SJSA1 (cell line): ENCODE measurements at places on chromosomes 5 and 9. TPM values are rescaled to one million over a fixed set of nuclear protein-coding genes. Genes with fewer than 3 reads are reported as not detected.

Gene FABP6
- not detected in 2 replicates for total RNA-seq

Gene DHX29
- total RNA-seq, result 28.4 and 38.7 TPM in 2 replicates

Gene CERT1
- 16.1 and 16.7 TPM in 2 replicates for total RNA-seq

Gene LAMC3
- not detected in 2 replicates for total RNA-seq

Gene NOP16
- 32.0 and 43.5 TPM in 2 replicates for total RNA-seq

Gene KCNV2
- not detected in 2 replicates for total RNA-seq

Gene PCDHB7
- 0.85 and 0.87 TPM in 2 replicates for total RNA-seq

Gene TOPORS
- total RNA-seq, result 14.2 and 14.7 TPM in 2 replicates

Gene FBXL7
- total RNA-seq, result 10.4 and 14.6 TPM in 2 replicates

Gene LHX2
- total RNA-seq, result 0.18 TPM in 1 of 2 replicates, not detected in the other

Gene NKD2
- total RNA-seq, result 0.37 TPM in 1 of 2 replicates, not detected in the other

- no peaks in the 10 kb centered on the region for H3K36me3 ChIP-seq
- no peaks in the 10 kb centered on the region for H3K27me3 ChIP-seq
- H3K4me3 ChIP-seq, result no peak overlapping the region
- DNase-seq, result no peak
These were observed 374.7 kb downstream of the ZSWIM6 start for GRCh38 chr5:61706751-61707150.

GRCh38 chr9:83006378-83006777 is 56.6 kb downstream of the RASEF start:
- no peak overlapping the region for H3K27ac ChIP-seq
- no peaks in the 10 kb centered on the region for H3K4me1 ChIP-seq
- H3K4me3 ChIP-seq, result no peak overlapping the region

- H3K4me1 ChIP-seq, result no peaks in the 10 kb centered on the region
- no peak overlapping the region for H3K27ac ChIP-seq
- DNase-seq, result peak; percentile 33
- no peak overlapping the region for H3K4me3 ChIP-seq
These were observed 31.7 kb downstream of the ITK start for GRCh38 chr5:157212307-157212706.

GRCh38 chr5:170263906-170264305 is 31.1 kb downstream of the C5orf58 start:
- H3K4me3 ChIP-seq, result no peak overlapping the region
- H3K27ac ChIP-seq, result no peak overlapping the region
- peaks cover 37% of the 10 kb centered on the region for H3K27me3 ChIP-seq

DNA sequence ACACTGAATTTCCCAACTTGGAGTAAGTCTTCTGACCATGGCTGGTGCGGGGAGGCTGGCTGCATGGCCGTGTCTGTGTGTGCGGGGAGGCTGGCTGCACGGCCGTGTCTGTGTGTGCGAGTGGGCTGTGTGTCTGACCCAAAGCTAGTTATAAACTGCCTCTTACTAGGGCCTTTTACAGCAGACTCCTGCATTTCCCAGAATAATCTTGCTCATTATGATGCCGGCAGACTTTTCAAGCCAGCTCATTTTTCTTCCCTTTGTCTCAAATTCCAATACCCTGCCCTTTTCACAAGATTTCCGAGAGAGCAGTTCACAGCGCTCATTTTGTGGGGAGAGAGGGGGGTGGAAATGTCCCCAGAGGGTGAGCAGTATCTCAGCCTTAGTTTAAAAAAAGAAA is 470.7 kb upstream of the BRINP1 start:
- no peaks in the 10 kb centered on the region for H3K4me1 ChIP-seq
- H3K4me3 ChIP-seq, result no peak overlapping the region
- H3K27me3 ChIP-seq, result no peaks in the 10 kb centered on the region
- H3K36me3 ChIP-seq, result no peaks in the 10 kb centered on the region
- DNase-seq, result no peak
- no peak overlapping the region for H3K27ac ChIP-seq

- H3K4me3 ChIP-seq, result no peak overlapping the region
- H3K27ac ChIP-seq, result no peak overlapping the region
- H3K4me1 ChIP-seq, result no peaks in the 10 kb centered on the region
- peaks cover 8% of the 10 kb centered on the region for H3K27me3 ChIP-seq
- peak; percentile 22 for DNase-seq
These were observed 73.6 kb downstream of the FSTL4 start for GRCh38 chr5:133538718-133539117.

DNA sequence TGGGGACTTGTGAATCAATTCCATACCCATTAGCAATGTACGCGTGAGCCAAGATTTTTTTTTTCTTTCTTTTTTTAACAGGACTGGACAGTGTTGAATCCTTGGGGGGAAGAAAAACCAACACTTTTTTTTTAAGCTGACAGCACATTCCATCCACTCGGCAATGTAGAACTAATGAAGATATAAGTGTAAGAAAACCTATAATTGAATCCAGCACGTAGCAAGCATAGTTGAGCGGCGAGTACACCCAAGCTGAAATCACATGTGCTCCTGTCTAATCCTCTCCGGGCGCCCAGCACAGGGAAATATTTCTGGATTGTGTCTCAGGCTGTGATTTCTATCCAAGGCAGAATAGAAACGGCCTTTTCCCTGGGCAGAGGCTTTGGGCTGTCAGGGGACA is 118.2 kb downstream of the BOD1 start:
- no peak overlapping the region for H3K27ac ChIP-seq
- H3K36me3 ChIP-seq, result no peaks in the 10 kb centered on the region
- no peak overlapping the region for H3K4me3 ChIP-seq
- H3K4me1 ChIP-seq, result 0 out of 2 replicates have a peak, but pooled peaks cover 4% of the 10 kb centered on the region

GRCh38 chr9:84748112-84748511 is 78.6 kb downstream of the NTRK2 start:
- no peaks in the 10 kb centered on the region for H3K36me3 ChIP-seq
- no peaks in the 10 kb centered on the region for H3K4me1 ChIP-seq
- no peak overlapping the region for H3K4me3 ChIP-seq

- no peak overlapping the region for H3K27ac ChIP-seq
- no peak for DNase-seq
- H3K4me1 ChIP-seq, result no peaks in the 10 kb centered on the region
- no peaks in the 10 kb centered on the region for H3K36me3 ChIP-seq
These were observed 419.4 kb downstream of the MTRR start for GRCh38 chr5:8288334-8288733.

DNA sequence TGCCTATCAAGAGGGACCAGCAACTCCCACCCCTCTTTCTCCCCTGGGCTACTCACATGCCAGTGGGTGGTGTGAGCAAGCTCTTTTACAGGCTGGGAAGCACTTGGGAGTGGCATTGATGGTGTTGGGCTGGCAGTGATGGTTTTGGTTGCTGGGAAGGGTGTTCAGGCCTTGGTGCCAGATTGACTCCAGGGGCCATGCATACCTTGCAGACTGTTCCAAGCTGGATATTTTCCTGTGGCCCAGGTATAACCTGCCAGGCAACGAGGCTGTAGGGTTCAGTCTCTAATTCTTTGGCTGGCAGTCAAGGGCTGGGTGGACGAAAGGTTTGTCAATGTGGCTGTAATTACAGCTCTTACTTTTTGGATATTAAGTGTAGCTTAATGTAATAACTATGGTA is 177.3 kb downstream of the MACROH2A1 start:
- no peak overlapping the region for H3K27ac ChIP-seq
- no peaks in the 10 kb centered on the region for H3K4me1 ChIP-seq
- no peaks in the 10 kb centered on the region for H3K27me3 ChIP-seq
- no peaks in the 10 kb centered on the region for H3K36me3 ChIP-seq

DNA sequence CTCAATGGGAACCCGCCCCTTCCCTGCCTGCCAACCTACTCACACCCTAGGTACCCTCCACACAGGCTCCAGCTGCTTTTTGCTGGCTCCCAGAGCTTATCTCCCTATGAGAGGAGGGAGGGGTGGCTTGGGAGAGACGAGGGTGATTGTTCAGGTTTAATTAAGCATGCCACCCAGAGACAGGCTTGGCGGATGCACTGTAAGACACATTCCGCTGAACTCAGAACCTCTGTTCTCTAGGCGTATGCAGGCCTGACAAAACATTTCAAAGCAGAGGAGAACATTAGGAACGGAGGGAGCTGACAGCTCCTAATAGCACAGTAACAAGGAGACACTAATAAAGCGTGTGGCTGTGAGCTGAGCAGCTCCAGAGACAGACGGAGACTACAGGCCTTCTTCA is 80.1 kb downstream of the TRIM32 start:
- H3K27me3 ChIP-seq, result no peaks in the 10 kb centered on the region
- H3K4me1 ChIP-seq, result no peaks in the 10 kb centered on the region
- no peaks in the 10 kb centered on the region for H3K36me3 ChIP-seq

- H3K36me3 ChIP-seq, result peaks cover 30% of the 10 kb centered on the region
- H3K4me1 ChIP-seq, result peaks cover 24% of the 10 kb centered on the region
- peak overlapping the region; percentile 69 for H3K4me3 ChIP-seq
- no peaks in the 10 kb centered on the region for H3K27me3 ChIP-seq
- DNase-seq, result no peak
- peak overlapping the region; percentile 25 for H3K27ac ChIP-seq
These were observed 880 bp upstream of the CCNG1 start for GRCh38 chr5:163436515-163436914.

DNA sequence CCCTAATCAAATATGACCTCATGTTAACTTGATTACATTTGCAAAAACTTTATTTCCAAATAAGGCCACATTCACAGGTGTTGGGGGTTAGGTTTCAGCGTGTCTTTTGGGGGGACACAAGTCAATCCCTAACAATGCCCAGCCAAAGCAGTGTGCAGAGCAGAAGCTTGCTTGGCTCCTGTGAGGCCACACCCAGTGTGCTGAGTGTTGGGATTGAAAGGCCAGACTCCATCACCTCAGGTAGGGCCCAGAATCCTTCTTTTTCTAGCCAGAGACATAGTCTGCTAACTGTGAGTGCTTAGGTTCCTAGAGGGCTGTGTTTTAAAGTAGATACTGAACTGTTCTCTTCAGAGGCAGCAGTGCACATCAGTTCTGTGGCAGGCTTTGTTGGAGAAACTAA is 27.9 kb downstream of the KDM4C start:
- no peak overlapping the region for H3K27ac ChIP-seq
- no peak for DNase-seq
- H3K4me3 ChIP-seq, result no peak overlapping the region
- no peaks in the 10 kb centered on the region for H3K36me3 ChIP-seq
- no peaks in the 10 kb centered on the region for H3K27me3 ChIP-seq

DNA sequence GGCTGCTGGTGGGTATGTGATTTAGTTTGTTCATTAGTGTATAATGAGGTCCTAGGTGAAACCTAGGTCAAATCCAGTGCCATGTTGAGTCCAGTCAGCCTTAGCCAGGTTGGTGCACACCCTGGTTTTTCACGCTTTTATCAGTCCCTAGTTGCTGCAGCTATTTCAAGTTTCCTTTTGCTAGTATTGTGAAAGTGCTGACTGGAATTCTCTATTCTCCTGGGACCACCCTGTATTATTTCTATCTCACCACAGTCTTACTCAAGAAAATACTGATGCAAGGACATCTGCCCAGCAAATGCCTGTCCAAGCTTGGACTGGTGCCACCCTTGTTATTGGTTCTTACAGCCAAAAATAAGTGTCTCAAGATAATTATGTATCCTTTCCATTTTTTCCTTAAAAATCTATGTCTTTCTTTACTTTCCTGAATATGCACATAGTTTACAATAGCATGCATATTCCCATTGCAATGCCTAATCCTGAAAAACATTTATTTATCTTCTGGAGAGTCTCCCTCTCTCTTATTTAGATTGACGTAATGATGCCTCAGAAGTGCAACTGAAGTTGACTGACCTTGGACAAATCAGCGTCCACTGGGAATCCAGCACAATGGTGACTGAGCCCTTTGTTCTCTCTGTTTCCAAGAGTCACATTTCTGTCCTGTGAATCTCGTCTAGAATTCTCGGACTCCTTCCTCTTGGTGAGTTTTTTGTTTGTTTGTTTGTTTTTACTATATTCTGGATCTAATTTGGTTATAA is 1075.0 kb downstream of the CDH9 start:
- no peaks in the 10 kb centered on the region for H3K36me3 ChIP-seq
- no peak for DNase-seq
- H3K27me3 ChIP-seq, result no peaks in the 10 kb centered on the region

DNA sequence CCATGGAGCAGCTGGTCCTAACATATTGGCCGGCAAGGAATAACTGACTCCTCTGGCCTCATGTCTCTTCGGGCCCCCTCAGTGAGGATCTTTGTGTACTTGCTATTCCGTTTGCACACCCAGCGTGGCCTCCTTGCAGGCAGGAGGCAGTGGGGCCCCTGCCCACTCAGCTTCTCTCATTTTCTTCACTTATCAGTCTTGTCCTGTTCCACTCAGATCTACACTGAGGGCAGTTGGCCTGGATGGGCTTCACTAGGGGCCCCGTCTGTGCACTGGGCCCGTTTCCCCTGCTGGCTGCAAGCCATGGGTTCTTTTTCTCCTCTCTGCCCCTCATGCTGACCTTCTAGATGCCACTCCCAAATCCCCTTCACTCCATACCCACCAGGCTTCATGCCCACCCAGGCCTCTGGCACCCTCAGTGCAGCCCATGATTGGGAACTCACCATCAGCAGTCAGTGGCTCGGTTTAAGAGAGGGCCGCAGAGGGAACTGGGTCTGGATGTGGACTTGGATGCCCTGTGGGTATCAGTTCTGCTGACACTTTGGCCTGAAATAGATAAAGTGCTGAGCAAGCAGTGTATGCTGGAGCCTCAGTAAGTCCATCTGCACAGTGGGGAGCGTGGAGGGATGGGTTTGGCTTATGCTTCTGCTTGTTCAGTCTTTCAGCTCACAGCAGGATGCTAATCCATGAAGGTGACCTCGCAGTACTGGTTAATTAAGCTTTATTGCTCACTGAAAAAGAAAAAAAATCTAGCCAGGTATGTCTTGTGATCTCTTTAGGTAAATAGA is 57.9 kb downstream of the ERBIN start:
- no peaks in the 10 kb centered on the region; the same call in 1 of the 2 replicates for H3K27me3 ChIP-seq
- peaks cover 20% of the 10 kb centered on the region for H3K4me1 ChIP-seq
- peaks cover 14% of the 10 kb centered on the region for H3K36me3 ChIP-seq
- H3K4me3 ChIP-seq, result no peak overlapping the region
